T-cell (primary cell): ENCODE measurements at places on chromosomes 4 and X.

- DNase-seq = no peak
Observed at GRCh38 chr4:184024637-184025036, 119.5 kb downstream of the STOX2 start.

GRCh38 chr4:53813998-53814397 lies 222.7 kb upstream of the LNX1 start:
- no peak for DNase-seq

DNA sequence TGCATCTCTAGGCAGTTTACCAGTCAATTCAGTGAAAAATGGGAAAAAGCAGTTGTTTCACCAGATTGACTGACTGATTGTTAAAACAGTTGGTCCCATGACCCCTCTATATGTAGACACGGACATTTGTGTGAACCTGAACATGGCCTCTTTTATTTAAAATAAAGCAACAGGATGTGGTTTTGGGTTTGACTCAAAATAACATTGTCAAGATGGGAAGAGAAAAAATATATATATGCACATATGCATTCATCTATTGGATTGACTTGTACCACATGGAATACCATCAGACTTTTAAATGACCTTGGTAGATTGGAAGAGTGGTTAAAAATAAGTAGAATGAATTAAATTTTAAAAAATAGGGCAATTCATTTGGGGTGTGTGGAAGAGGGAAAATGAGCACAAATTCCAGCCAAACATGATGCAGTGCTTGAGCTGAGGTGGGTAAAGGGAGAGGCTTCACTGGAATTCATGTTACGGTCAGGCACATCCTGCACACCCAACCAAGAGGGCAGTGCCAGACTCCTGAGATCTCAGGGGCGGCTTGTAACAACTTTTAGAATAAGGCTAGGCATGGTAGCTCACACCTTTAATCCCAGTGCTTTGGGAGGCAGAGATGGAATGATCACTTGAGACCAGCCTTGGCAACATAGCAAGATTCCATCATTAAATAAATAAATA lies 560.7 kb upstream of the TENM3 start:
- DNase-seq = no peak

- DNase-seq = no peak
Observed at GRCh38 chrX:43910012-43910411, 27.8 kb upstream of the MAOB start.

DNA sequence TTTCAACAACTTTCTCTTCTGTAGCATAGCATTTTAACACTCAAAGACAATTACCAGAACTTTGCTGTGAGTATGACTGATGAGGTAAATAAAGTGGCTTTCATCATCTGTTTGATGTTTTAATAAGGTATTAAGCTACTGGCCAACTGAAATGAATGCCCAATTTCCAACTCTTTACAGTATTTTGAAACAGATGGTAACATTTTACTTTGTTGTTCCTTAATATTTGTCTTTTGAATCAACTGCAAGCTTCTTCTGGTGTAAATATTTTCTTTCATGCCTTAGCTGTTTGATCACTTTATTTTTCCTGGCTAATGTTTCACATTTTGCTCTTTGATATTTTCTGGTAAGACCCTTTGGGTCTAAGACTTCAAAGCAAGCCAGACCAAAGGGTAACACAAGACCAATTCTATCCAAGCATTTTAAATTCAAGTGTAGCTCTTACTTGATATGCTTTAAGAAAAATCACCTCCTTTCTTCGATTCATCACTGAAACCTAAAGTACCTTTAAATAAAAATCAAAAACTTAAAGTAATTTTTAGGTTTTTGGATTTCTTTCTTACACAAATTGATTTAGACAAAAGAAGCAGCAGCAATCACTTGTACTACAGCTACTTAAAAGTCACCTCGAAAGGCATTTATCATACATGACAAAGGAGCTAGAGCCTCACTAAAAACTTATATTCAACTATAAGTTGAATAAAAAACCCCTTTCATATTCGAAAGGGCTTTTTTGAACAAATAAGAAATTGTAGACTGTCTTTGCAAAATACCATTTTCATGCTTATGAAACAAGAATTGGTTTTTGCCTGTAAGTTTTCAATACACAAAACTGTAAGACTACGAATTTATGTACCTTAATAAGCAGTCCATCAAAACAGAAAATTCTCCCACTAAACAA lies 57.6 kb downstream of the TBCK start:
- DNase-seq = no peak

DNA sequence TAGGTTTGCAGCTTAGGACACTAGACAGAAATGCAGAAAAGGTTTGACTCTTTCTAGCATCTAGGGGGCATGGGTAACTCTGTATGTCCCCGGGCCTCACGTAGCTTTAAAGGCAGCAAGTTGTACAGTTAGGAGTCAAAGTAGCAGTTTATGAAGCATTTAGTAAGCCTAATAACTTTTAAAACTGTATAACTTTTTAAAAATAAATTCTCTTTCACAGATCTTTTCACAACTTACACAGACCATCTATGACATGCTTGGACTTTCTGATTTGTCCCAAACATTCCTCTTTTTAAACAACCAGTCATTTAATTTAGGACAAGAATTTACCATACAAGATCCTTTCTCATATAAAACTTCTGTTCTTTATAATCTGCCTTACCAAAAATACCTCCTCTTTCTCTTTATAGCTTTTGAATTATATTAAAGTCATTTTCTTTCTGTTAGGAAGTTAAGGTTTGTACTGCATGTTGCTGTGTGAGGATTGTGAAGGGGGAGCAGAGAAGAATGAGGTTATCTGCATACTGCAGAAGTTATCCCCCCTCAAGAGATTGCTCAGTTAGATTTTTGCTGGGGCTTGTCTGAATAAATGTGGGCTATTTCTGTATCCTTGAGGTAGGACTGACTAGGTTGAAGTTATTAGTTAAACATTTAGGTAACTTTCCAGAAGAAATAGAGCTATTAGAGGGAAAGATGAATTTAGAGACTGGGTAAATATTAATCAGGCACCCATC lies 94.3 kb downstream of the CPE start:
- no peak for DNase-seq

DNA sequence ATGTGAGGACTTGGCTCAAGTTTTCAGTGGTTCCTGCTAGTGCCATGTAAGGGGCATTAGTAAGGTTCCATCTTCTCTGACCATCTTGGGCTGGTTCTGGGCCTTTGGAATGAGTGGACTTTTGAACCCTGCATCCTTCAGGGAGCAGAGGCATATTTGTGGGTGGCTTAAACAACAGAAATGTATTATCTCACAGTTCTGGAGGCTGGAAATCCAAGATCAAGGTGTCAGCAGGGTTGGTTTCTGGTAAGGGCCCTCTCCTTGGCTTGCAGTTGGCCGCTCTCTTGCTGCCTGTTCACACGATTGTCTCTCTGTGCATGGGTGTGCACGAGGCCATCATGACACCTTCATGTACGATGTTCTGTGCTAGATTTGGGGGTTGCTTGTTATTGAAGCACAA lies 21.3 kb downstream of the CCKAR start:
- no peak for DNase-seq

- no peak for DNase-seq
Observed at GRCh38 chrX:153827016-153827415, 3.3 kb downstream of the PDZD4 start.

DNA sequence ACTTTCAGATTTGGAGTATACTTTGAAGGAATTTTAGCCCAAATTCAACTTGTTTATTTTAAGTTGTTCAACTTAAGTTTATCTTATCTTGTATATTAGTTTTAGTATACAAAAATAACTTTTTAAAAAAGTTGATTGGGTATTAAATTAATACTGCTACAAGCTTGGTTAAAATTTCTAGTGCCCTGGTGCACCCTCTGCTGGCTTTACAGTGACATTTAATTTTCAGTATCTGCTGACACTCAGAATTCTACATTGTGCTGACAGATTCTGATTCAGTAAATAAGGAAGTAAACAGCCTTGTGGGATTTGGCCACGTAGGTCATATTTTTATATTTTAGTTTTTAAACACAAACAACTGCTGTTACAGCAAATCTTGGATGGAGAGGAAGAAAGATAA lies 2.9 kb downstream of the EDA start:
- DNase-seq = no peak

DNA sequence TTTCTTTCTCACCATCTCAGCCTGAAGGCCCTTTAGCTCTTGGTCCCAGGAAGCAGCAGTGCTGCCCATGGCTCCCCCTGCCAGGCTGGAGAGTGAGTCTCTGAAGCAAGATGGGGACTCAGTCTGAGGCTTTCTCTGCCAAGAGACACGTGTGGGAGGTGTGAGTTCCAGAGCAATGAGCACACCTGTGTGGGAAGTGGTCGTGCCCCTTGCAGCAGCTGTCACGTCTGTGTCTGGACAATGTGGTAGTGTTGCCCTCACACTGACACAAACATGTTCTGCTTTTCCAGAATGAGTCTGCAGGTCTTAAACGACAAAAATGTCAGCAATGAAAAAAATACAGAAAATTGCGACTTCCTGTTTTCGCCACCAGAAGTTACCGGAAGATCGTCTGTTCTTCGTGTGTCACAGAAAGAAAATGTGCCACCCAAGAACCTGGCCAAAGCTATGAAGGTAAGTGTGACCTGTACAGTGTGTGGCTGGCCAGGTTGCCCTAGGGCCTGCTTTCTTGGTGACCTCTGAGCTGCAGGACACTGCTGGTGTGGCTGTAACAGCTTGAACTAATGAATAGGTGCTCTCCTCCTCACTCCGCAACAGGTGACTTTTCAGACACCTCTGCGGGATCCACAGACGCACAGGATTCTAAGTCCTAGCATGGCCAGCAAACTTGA lies 1.9 kb downstream of the TACC3 start:
- DNase-seq = no peak

DNA sequence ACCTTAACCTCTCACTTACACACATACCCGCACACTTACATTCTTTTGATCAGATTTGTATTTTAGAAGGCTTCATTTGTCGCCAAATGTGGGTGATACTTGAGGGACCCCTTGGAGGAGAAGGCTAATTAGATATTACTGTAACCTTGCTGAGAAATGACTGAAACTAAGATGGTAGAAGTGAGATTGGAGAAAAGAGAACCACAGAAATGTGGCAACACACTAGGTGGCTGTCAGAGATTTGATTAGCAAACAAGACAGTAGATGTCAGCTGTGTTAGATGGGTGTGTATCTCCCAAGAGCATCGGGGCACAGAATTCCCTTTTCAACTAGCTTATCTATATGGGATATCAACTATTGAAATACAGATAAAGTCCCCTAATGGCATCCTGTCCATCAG lies 149.3 kb upstream of the FABP2 start:
- no peak for DNase-seq

- DNase-seq = no peak
Observed at GRCh38 chrX:41759817-41760216, 35.8 kb downstream of the GPR82 start.

- no peak for DNase-seq
Observed at GRCh38 chrX:16137416-16138107, 14.2 kb downstream of the GRPR start.

GRCh38 chr4:18458465-18458864 lies 436.9 kb upstream of the LCORL start:
- no peak for DNase-seq

- no peak for DNase-seq
Observed at GRCh38 chrX:153310901-153311300, 10.7 kb downstream of the PNMA6F start.

DNA sequence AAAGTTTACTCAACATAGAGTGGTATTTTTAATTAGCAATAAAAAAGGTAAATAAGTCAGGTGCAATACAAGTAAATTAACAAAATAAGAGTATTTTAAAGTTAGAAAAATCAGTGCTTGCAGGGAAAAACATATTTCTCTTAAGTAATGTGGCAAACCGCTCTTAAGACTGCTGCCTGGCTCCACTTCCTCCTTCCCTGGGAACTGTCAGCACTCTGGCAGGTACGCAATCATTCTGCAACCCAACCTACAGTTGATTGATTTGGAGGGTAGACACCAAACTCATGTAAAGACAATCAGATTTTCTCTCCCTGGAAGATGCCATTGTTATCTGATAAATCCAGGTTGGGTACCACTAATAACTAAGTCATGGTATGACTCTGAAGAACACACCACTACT lies 63.9 kb downstream of the PPP3CA start:
- DNase-seq = no peak

DNA sequence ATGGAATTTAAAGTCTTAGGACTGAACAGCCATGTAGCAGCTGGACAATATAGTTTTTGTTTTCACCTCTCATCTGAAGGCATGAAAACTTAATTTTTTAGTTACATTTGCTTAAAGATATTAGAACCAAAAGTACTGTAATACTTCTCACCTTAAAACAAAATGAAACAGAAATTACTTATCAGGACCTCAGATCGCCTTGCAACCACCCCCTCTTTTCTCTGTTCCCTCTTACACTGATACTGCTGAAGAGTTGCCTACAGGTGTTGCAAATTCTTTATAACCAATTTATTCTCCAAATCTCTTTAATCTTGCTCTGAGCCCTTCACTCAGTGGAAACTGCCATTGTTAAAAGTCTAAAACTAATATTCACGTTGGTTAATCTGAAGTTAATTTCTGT lies 145.0 kb downstream of the SPCS3 start:
- no peak for DNase-seq

DNA sequence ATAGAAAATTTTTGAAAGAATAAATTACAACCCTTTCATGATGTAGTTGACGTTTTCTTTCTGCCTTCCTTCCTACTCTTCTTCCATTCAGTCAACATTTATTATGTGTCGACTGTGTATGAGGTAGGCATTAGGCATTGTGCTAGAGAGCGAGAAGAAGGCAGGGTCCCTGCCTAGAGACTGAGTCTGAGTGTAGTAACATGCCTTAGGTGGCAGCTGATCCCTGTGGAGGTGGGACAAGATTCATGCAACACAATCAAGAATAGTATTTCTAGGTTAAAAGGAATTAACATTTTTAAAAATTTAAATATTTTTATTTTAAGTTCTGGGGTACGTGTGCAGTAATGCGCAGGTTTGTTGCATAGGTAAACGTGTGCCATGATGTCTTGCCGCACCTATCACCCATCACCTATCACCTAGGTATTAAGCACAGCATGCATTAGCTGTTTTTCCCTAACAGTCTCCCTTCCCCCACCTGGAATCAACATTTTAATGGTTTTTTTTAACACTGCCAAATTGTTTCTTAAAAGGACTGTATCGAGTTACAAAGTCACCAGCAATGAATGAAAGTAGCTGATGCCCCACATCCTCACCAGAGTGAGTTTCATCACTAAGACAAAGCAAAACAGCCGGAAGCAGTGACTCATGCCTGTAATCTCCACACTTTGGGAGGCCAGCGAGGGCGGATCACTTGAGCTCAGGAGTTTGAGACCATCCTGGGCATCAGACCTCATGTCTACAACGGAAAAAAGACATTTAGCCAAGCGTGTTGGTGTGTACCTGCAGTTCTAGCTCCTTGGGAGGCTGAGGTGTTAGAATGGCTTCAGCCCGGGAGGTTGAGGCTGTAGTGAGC lies 84.0 kb downstream of the WWC2 start:
- peak; percentile 21 for DNase-seq

DNA sequence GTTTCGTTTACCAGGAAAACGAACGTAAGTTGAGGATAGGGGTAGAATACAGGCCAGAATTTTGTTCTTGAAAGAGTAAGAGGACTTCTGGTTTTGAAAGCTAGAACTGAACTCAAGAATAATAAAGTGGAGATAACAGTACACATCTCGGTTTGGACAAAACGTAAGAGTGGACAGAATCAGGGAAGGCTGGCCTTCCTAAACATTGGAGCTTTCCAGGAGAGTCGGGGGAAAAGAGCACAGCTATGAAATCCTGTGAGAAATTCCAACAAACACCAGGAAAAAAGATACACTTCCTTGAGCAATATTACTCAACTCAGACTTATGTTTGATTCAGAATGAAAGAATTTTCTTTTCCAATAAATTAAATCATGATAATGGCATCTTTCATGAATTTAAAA lies 1.2 kb downstream of the CTSO start:
- no peak for DNase-seq

GRCh38 chrX:119249891-119250290 lies 13.8 kb downstream of the PGRMC1 start:
- DNase-seq = no peak
